ENCODE measurements at places on chromosomes 12 and 14. TPM values are rescaled to one million over a fixed set of nuclear protein-coding genes. Genes with fewer than 3 reads are reported as not detected.
A peak's percentile ranks its signal among the peaks of the same experiment; 100 is the strongest.

The TBX3 gene
- 11.6 TPM for polyA plus RNA-seq

DNA sequence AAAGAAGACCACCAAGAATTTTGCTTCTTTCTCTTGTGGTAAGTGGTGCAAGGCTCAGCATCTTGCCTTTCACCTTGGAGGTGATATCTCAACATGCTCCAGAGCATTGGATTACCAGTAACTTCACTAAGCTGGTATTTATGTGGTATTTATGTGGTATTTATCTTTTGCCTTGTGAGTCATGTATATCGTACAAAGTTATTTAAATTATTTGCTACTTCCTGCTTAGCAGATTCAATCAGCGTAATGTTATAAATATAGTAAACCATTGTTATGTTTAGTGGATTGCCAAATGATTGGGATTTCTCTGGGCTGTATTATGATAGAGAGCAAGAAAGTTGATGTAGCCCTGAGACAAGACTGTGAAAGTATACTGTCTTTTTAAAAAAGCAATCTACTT is 366.4 kb downstream of the IPO8 start:
- H3K27me3 ChIP-seq, result no peaks in the 10 kb centered on the region
- H3K27ac ChIP-seq, result no peak overlapping the region
- no peaks in the 10 kb centered on the region for H3K4me1 ChIP-seq

The KNTC1 gene
- polyA plus RNA-seq, result 2.5 TPM

- peaks cover 4% of the 10 kb centered on the region for H3K4me1 ChIP-seq
- peak; percentile 44 for DNase-seq
- no peak overlapping the region for H3K27ac ChIP-seq
- peaks cover 6% of the 10 kb centered on the region for H3K27me3 ChIP-seq
- no peak overlapping the region for H3K4me3 ChIP-seq
- H3K36me3 ChIP-seq, result no peaks in the 10 kb centered on the region
Measured at GRCh38 chr12:15856097-15856982, 25.8 kb upstream of the STRAP start.

The HIP1R gene
- polyA plus RNA-seq, result 19.1 TPM

- H3K36me3 ChIP-seq, result no peaks in the 10 kb centered on the region
- no peak overlapping the region for H3K27ac ChIP-seq
- no peaks in the 10 kb centered on the region for H3K4me1 ChIP-seq
- DNase-seq, result no peak
- no peak overlapping the region for H3K4me3 ChIP-seq
Measured at GRCh38 chr12:114194956-114195355, 211.0 kb downstream of the TBX5 start.

The OR4L1 gene
- not detected for polyA plus RNA-seq

DNA sequence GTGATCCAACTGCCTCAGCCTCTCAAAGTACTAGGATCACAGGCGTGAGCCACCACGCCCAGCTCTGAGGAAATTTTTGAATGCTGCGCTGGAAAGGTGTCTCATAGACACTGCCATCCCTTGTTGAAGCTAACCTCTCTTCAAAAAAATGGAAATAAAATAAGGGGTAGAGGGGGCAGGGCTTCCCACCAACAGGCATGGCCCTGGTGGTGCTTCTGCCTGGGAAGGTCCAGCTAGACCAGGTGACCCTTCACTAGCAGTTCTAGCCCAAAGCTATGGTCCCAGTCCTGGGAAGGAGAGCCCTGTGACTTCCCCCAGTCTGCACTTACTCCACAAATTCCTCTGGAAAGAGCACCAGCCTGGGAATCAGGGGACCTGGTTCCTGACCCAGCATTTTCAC is 45.7 kb upstream of the TSPAN11 start:
- H3K27me3 ChIP-seq, result no peaks in the 10 kb centered on the region
- no peak overlapping the region for H3K27ac ChIP-seq
- no peak overlapping the region for H3K4me3 ChIP-seq
- no peaks in the 10 kb centered on the region for H3K4me1 ChIP-seq

The RAB5B gene
- 57.5 TPM for polyA plus RNA-seq

DNA sequence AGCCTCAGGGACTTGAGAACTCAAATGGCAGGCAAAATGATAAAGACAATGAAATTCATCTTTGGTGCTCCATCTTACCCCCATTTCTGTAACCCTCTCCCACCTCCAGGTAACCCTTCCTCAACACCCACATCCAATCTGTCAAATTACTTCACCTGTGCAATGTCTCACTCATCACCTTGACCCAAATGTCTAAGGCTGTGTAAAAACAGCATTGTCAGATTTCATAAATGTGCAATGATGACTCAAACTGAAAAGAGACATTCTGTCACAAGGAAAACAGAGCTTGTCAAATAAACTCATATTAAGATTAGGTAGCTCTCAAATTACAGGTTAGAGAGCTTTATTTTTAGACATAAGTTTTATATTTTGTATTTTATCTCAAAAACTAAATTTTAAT is 19.9 kb upstream of the COCH start:
- no peaks in the 10 kb centered on the region for H3K36me3 ChIP-seq
- H3K27me3 ChIP-seq, result peaks cover 6% of the 10 kb centered on the region
- H3K4me1 ChIP-seq, result no peaks in the 10 kb centered on the region
- no peak overlapping the region for H3K27ac ChIP-seq
